ENCODE measurements at places on chromosomes 12 and 14.

- DNase-seq: no peak
Observed at GRCh38 chr12:5294274-5295070, 137.4 kb upstream of the NTF3 start.

GRCh38 chr14:23146351-23146910, 27.4 kb upstream of the CEBPE start:
- DNase-seq: no peak

- DNase-seq: peak; percentile 54
Observed at GRCh38 chr14:72948481-72949138, 22.3 kb downstream of the DCAF4 start.

DNA sequence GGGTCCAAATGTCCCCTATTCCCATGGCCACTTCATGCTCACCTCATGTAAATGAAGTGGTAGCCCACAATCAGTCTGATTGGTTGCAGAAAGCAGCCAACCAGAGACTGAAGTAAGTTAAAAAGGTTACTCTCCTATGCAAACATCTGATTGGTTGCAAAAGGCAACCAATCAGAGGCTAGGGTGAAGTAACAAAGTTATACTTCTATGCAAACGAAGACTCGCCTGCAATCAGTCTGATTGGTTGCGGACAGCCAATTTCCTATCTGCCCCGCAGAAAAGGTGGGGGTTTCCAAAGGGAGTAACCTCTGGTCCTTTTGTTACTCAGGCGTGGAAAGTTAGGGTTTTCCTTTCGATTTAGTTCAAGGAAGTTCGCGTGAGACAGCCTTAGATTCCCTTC, 208.1 kb upstream of the NEDD1 start:
- no peak for DNase-seq

DNA sequence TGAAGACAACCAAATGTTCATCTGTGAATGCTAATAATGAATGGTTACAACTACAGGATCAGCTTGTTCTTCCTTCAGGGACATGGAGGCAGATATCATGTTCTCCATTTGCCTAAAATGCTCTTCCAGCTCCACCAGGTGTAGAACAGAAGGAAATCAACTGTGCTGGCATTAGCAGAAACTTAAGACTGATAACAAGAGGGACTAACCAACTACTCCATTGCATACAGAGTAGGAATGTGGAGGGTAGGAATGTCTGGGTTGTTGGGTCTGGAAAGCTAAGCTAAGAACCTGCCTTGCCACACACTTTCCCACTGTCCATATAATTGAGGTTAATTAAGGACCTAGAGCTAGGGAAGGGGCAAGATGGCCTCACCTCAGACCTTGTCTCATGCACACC, 11.4 kb upstream of the KRT2 start:
- no peak for DNase-seq

DNA sequence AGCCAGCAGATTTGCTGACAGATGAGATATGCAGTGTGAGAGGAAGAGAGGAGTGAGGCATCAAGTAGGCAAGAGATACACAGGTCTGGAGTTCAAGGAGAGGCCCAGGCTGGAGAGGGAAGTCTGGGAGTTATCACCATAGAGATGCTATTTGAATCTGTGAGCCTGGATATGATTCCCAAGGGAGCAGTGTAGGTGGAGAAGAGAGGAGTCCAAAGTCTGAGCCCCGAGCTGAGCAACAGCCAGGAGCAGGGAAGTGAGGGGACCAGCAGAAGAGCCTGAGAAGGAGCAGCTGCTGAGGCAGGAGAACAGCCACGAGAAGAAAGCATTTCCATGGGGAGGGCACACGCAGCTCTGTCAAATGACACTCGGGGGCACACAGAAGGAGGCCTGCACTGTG, 20.2 kb upstream of the NXPH4 start:
- no peak for DNase-seq

DNA sequence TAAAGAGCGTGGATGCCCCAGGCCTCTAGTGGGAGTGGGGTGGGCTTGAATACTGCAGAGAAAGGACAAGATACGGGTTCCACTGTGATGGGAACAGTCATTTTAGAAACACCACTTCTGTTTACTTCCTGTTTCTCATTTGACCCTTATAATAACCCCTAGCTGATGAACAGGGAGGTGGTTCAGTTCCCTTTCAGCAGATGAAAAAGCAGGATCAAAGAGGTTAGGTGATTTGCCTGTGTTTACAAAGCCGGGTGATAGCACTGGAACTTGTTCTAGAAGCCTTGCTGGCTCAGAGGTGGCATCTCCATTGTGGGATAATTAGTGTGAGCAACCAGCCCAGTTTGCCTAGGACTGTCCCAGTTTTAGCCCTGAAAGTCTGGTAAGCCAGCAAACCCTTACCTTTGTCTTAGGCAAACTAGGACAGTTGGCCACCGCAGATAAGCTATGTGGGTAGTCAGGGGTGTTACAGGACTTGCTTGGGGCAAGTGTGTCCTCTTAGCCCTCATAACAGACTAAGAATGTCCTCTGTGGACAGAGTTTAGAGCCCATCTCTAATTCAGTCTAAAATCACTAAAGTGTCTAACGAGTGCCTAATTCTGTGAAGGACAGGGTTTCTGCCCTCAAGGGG, 7.5 kb upstream of the LRP1-AS start:
- no peak for DNase-seq

- DNase-seq: no peak
Observed at GRCh38 chr14:69573831-69574262, 824 bp downstream of the CCDC177 start.

- no peak for DNase-seq
Observed at GRCh38 chr12:6724409-6724797, 557 bp downstream of the COPS7A start.

DNA sequence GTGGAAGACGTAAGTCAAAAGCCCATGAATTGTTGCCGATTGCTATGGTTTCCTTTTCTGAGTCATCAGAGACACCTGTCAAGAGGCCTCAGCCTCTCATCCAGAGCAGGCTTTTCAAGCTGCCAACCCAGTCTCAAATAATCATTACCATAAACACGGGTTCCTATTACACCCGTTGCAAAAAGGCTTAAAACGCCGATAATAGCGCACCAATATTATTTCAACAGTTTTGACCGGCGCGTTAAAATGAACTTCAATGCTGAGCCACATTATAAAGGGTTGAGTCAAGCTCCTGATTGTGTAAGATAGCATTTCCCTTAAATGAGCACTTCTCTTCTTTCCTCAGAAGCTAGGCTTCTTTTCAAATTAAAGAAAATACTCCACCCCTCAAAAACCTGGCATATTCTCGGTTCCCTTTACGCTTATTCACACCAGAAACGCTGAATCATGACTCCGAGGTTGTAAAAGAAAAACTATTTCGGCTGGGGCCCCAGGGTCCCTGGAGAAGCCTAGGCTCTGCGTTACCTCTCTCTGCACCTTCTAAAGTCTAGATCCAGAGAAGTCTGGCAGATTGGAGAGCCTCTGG, 1.4 kb downstream of the TMTC1 start:
- DNase-seq: no peak

DNA sequence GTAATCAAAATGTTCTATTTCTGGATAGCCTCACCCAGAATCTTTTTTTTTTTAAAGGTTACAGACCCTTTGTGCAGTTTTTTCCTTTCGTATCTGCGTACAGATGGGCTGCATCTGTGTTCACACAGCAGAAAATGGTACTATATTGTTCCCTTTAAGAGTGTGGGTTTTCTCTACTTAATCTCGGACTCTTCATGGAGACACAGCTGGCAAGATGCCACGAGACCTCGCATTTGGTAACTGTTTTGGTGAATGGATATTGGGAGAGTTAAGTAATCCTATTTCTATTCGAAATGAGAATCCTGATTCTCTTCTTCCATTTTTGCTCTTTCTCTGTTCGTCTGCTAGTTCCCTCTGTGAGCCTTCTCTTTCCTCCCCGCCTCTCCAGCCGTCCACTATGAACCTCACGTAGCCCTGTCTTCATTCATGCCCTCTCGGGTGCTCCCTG, 85.7 kb downstream of the SAMD4A start:
- DNase-seq: no peak

DNA sequence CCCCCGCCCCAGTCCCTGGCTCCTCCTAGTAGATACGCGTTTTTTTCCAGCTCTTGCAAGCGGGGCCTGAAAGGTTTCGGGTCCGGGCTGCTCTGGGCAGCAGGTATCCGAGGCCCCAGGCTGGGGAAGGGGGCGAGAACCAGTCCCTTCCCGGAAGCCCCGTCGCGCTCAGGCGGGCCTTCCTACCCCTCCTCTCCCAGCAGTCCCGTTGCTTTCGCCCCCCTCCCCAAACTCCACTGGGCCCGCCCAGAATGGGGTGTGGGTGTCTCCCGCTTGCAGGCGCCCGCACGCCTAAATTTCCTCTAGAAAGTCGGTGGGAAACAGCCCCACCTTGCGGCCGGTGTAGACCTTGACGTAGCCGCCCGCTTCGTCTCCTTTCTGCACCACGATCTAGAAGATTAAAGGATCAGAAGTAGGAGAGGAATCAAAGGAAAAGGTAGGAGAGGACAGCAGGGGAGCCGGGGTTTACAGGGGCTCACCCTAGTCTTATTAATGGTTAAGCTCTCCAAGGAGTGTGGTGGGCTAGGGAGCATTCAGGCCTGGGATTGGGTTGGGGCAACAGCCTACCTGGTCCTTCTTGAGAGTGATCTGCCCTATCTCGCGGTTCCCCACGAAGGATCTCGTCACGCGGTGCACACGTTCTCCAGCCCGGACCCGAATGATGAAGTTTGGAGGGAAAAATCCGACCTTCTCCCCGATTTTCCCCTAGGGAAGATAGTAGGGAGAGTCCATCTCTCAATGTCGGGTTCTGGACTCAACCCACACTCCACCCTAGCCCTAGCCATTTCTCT, 7.3 kb downstream of the STAC3 start:
- peak; percentile 72 for DNase-seq

- no peak for DNase-seq
Observed at GRCh38 chr12:27309293-27309994, 23.2 kb upstream of the BMAL2 start.

GRCh38 chr12:70560671-70561070, 76.6 kb downstream of the PTPRB start:
- DNase-seq: no peak

DNA sequence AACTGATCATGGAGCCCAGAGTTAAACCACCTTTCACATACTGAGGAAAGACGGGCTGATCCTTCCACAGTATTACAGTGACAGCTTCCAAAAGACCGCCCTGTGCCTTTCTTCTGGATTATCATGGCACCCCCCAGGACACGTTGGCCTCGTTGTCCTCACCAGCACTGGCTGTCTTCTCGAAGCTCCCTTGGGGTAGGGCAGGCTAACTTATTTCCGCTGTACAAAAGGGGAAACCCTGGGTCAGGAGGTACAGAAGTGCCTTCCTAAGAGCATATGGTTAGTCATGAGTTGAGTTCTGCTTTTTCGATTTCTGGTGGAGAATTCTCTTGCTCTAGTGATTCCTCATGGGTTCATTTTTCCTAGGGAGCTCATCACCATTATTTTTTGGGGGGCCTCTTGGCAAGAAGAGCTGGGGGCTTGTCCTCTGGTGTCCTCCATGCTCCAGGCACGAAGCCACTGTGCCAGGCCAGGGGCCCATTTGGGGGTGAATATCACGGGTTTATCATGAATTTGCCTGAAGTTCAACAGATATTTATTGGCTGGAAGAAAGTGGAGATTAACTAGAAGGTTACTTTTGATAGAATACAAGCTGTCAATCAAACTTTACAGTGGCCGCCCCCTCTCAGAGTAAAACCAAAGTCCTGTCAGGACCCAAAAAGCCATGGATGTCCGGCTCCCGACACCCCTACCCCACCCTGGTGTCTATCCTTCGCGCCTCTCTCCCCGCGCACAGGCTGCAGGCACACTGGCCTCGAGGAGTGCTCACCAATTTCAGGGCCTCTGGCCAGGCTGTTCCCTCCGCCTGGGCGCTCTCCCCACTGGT, 8.8 kb upstream of the TRAF3 start:
- DNase-seq: no peak

DNA sequence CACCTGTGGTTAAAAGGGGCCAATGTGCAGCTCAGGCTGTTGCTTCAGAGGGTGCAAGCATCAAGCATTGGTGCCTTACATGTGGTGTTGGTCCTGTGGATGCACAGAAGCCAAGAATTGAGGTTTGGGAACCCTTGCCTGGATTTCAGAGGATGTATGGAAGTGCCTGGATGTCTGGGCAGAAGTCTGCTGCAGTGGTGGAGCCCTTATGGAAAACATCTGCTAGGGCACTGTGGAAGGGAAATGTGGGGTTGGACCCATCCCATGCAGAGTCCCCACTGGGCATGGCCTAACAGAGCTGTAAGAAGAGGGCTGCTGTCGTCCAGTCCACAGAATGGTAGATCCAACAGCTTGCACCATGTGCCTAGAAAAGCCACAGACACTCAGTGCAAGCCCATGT, 36.6 kb downstream of the PCNX1 start:
- DNase-seq: no peak

GRCh38 chr12:97754306-97754705, 291.7 kb downstream of the RMST start:
- no peak for DNase-seq

DNA sequence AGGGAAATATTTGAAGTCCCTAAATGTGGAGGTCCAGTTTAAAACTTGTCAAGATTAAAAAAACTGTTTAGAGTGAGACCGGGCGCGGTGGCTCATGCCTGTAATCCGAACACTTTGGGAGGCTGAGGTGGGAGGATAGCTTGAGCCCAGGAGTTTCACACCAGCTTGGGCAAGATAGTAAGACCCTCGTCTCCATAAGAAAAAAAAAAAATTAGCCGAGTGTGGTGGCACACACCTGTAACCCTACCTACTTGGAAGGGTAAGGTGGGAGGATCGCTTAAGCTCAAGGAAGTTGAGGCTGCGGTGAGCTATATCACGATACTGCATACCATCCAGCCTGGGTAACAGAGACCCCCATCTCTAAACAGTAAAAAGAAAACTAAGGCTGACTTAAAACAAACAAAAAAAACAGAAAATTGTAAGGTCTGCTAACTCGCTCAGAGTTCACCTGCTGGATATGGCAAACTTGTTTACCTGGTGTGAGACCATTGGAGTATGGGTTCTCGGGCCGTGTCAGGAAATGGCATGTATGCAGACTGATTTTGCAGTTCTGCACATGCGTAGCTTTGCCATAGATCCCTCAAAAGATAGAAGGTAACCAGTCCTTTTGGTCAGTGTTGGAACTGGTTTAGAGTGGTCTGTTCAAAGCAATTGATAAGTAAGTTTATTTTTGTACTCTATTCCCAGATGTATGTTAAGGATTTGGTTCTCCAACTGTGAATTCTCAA, 2.1 kb downstream of the RNF10 start:
- no peak for DNase-seq

DNA sequence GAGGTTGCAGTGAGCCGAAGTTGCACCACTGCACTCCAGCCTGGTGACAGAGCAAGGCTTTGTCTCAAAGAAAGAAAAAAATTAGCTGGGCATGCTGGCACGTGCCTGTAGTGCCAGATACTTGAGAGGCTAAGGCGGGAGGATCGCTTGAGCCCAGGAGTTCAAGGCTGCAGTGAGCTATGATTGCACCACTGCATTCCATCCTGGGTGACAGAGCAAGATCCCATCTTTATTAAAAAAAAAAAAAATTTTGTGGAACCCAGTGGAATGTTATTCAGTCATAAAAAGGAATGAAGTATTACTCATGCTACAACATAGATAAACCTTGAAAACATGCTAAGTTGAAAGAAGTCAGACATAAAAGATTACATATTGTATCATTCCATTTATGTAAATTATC, 8.3 kb upstream of the ERBB3 start:
- DNase-seq: no peak

- DNase-seq: no peak
Observed at GRCh38 chr12:81520064-81520945, 238.8 kb downstream of the PPFIA2 start.

All from activated CD4-positive, alpha-beta T cell treated with anti-CD3 and anti-CD28 coated beads, Interleukin-2, amount 50 U/mL, for 24 hours (primary cell).